ENCODE measurements at places on chromosomes 2 and 18.

DNA sequence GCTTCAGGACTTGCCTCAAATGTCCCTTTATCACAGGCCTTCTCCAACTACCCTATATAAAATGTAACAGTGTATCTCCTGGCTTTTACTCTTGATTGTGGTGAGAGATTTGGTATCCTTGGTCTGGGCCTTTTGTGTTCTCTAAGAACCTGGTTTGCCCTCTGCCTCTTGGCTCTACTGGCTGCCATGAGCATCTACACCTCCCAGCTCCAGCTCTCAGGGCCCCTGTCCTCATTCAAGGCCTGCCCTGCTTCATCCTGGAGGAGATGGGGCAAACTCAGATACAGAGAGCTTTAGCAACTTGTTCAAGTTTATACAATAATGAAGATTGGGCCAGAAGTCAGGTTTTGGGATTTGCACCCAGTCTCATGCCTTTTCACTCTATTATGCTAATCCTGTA is 45.0 kb downstream of the QPCT start:
- no peak for DNase-seq

GRCh38 chr18:75170022-75170789 is 38.7 kb downstream of the PTGR3 start:
- no peak for DNase-seq

- no peak for DNase-seq
These were observed 12.2 kb upstream of the BOD1L2 start for GRCh38 chr18:57134618-57135135.

DNA sequence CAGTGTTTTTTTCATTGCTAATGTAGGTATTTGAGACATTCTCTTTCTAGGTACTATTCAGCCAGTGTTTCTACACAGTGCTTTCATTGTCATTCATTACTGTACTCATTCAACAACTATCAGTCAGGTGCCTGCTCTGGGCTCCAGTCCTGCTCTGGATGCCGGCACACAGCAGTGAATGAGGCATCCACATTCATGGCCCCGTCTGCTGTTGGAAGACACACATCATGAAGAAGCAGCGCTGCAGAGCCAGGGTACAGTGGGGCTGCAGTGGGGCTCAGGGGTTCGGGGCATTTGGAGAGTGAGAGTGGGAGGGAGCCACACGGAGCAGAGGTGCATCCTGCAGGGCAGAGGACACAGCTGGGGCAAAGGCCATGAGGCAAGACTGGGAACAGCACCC is 737.2 kb upstream of the RAB6C start:
- no peak for DNase-seq

- no peak for DNase-seq
These were observed 14.4 kb downstream of the ADCYAP1 start for GRCh38 chr18:919078-919477.

DNA sequence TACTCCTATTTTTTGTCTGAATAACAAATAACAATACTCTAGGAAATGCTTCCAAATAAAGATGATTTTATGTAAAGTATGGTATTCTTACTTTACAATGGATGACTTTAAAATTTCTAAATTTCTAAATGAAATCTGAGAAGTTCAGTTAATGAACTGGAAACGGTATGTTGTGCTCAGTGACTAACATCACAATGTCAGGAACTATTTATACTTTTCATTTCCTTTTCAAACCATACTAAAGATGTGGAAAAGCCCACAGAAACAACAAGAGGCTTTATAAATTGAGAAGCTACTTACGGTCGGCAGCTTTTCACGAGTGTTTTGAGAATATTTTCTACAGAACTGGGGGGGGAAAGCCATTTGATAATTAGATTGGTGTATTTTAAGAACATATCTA is 31.1 kb downstream of the PSME4 start:
- no peak for DNase-seq

DNA sequence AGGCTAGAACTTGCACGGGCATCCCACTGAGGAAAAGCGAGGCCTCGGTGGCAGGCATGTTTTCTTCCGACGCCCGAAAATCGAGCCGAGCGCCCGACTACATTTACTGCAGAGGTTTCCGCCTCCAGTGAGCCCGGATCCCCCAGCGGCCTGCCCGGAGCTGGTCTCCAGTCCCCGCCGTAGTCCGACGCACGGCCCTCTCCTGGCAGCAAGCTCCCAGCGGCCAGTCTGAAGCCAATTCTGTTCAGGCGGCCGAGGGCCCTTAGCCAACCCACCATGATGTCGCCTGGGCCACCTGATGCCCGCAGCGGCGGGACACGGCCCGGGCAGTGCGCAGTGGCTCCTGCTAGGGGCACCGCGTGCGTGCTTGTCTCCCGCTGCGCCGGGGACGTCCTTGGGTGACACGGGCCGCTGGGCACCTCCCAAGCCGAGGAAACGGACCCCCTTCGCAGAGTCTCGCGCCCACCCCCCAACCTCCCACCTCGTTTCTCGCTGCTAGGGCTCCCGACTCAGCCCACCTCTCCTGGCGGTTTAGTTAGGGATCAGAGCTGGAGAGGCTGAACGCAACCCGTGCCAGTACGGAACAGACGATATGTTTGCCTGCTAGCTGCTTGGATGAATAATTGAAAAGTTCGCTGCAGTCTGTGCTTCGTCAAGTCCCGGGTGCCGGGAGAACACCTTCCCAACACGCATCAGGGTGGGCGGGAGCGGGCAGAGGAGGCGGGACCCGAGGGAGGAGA is 5.3 kb downstream of the ONECUT2 start:
- DNase-seq, result no peak

DNA sequence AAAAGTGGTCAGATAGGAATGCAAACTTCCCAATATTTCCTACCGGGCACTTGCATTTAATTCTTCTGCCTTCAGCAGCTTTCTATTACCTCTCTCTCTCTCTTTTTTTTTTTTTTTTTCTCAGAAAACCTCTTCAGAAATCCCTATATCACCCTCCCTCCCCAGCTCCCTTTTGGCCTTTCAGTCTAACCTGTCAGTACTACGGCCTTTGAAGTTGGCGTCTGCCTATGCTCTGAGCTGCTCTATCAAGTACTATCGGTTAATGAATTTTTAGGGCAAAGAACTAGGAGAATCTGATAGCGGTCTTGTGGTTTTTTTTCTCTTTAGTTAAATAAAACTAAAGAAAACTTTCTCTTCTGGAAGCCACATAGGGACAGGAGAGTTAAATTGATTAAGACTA is 122.4 kb upstream of the MAPRE2 start:
- DNase-seq, result no peak

DNA sequence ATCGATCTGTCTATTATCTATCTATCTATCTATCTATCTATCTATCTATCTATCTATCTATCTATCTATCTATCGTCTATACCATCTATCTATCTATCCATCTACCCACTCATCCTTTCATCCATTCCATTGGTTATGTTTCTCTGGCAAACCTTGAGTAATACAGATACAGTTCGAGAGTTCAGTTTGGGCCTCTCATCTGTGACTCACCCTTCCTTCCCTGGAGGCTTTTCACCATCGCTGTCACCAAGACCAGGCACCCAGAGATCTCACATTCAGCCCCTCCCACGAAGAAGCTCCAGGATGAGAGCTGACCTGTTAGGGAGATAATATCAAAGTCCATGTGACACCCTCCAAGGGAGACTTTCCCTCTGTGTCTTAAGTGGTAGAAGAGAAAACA is 164.1 kb upstream of the CELF4 start:
- DNase-seq, result no peak

GRCh38 chr2:128520340-128520739 is 201.7 kb upstream of the HS6ST1 start:
- no peak for DNase-seq

GRCh38 chr18:34807106-34807796 is 97.2 kb downstream of the DTNA start:
- no peak for DNase-seq

- DNase-seq, result no peak
These were observed 90.6 kb upstream of the ARL4C start for GRCh38 chr2:234587341-234588053.

- DNase-seq, result no peak
These were observed at the start of gene DAPL1 for GRCh38 chr2:158795195-158795924. DAPL1 (plus strand) TSS chr2:158795317; CDS start chr2:158795373, 56 bp downstream.

DNA sequence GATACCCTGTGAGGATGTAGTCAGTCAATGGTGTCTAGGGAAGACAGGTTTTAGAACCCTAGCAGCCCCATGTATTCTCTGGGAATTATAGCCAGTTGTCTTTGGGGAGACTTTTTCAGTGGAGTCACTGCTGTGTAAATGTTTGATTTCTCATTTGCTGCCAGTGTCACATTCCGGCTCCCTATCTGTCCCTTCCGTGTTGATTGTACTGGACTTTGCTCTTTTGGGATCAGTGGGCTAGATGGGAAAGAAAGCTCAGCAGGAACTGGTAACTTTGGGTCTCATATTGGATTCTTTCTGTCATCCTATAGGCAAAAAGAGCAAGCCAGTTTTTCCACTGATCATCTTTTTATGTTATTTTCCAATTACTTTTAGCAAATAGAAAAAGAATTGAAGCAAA is 70.1 kb downstream of the GTF3C3 start:
- no peak for DNase-seq

DNA sequence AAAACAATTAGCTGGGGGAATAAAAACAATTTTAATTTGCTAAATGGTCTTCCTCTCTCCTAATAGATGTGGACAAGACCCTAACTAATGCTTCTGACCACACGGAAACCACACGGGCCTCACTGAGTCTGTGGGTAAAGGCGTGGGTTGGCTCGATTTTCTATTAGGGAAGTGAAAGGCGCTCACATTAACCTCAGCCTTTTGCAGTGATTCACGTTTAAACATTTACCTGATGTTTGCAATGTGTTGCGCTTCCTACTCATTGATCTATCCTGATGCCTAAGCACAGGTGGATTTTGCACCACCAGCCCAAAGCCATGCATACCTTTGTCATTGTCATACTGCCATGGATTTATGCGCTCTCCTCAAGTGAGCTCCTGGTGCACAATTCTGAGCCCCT is 35.6 kb upstream of the NRP2 start:
- no peak for DNase-seq

DNA sequence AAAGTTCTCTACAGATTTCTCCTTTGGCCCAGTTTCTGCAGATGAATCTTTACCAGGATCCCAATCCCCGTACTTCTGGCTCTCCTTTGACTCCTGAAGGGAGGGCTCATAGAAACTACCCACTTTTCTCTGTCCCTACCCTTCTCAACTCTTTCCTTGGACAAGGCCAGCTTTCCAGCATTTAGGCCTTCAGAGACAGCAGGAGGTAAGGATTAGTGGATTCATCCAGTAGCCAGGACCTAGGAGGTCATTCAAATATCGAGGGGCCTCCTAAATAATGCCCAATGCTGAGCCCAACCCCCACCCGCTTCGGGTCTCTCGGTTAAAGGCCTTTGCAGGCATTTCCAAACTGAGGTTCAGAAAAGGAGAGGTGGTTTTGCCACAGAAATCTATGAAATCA is 4.8 kb upstream of the ZNF532 start:
- DNase-seq, result no peak

DNA sequence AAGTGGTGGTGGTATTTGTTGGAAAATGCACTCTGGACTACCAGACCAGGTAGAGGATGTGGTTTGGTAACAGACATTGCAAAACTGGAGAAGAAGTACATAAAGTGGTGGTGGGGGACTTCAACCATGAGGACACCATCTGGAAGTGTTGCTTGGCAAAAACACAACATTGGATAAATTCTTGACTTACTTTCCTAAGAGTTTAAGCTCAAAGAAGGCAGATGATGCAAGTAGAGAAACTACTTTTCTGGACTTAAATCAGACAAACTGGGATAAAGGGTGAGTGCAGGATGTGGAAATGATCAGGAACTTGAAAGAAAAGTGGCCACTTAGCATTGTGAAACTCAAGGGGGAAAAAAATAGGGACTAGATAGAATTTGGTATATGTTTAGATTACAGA is 487.4 kb downstream of the ZEB2 start:
- DNase-seq, result no peak

DNA sequence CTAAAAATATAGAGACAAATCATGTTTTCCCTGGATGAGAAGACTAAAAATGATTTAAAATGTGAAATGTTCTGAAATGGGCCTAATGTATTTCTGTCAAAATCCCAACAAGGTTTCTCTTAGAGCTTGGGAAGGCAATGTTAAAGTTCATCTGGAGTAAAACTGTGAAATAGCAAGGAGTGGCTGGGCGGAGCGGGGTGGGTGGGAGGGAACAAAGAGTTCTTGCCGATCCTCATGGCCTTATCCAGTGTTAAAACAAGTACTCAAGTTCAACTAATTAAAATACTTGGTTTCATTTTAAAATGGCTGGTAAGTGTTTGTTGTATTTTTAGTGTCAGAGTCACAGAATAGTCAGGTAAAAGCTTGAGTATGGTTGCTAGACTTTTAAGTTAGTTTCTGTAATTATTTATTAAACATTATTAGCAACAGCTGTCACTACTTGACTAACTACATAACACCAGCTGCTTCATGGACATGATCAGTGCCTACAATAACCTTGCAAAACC is 87.3 kb downstream of the RTN4 start:
- DNase-seq, result no peak

GRCh38 chr18:10264260-10264659 is 190.2 kb upstream of the APCDD1 start:
- no peak for DNase-seq

GRCh38 chr2:128228894-128229293 is 89.8 kb downstream of the HS6ST1 start:
- no peak for DNase-seq

All from stimulated activated CD4-positive, alpha-beta T cell treated with anti-CD3 and anti-CD28 coated beads, TNF-alpha, amount 100 ng/mL, for 4 hours (primary cell).